ENCODE measurements at places on chromosomes 7 and 10. TPM values are rescaled to one million over a fixed set of nuclear protein-coding genes. Genes with fewer than 3 reads are reported as not detected.

GRCh38 chr10:106573106-106573505 is 591.4 kb downstream of the SORCS1 start:
- peak; percentile 31 for DNase-seq

- no peak for DNase-seq
Observed at GRCh38 chr7:69610374-69611084, 12.3 kb downstream of the AUTS2 start.

GRCh38 chr7:105493196-105493922 is 28.7 kb downstream of the PUS7 start:
- DNase-seq: no peak

DNA sequence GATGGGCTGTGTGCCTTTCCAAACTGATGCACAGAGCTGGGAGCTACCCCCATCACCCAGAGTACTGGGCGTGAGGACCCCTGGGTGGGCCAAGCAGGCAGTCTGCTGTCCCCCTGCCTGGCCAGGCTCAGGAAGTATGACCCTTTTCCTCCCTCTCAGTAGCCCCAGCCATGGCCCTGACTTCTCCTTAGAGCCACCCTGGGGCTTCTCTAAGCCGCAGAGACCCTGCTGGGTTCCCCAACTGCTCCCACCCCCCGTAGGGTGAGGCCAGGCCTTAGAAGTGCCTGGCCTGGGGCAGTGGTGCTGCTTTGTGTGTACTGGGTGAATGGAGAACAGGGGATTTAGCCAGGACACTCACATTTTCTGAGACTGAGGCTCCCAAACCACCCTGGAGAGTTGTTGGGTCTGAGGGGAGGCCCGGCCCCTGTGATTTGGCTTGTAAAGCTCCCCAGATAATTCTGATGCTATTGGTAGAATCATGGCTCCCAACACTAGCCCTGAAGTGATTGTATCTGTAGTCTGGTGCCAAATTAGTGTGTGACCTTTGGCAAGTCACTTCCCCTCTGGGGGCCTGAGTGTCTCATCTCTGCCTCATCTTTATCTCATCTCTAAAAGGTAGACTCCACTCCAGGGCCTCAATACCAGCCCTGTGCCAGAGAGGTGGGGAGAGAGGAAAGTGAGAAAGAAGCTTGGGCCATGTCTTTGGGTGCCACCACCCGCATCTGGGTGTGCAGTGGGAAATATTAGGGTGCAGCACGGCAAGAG is 99.7 kb upstream of the PPIF start:
- DNase-seq: no peak

DNA sequence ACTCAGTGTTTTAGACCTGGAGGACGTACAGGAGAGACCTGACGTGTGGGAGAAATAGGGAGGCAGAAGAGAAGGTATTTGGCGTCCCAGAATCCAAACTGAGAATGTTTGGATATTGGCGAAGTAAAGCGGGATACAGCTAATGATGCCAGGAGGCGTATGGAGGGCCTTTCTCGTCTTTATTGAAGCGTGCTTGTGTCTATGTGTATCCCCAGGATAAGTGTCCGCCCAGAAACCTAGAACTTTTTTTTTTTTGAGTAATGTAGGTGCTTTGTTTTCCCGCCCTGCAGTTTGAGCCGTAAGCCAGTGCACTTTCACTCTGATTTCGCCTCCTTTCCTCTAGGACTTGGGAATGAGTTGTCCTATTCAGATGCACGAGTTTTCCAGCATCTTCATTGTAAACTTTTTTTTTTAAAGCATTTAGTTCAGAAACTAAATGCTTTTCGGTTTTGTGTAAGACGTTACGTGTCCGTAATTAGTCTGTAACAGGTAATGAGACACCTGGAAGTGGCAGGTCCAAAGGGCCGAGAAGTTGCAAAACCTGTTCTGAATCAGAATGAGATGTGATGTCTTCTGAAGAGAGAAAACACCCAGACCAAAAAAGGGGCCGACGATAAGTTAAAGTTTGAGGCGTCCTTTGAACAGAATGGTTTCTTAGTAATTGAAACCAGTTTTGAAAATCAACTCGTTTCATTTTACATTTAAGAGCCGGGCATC is 746 bp downstream of the ARL5B start:
- peak; percentile 61 for DNase-seq

DNA sequence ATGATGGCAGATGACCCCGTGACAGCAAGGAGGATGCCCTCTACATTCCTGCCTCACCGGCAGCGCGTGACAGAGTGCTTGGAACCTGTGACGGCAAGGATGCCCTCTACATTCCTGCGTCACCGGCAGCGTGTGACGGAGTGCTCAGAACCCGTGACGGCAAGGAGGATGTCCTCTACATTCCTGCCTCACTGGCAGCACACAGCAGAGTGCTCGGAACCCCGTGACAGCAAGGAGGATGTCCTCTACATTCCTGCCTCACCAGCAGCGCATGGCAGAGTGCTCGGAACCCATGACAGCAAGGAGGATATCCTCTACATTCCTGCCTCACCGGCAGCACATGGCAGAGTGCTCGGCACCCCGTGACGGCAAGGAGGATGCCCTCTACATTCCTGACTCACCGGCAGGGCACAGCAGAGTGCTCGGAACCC is 231.0 kb downstream of the DIP2C start:
- DNase-seq: no peak

DNA sequence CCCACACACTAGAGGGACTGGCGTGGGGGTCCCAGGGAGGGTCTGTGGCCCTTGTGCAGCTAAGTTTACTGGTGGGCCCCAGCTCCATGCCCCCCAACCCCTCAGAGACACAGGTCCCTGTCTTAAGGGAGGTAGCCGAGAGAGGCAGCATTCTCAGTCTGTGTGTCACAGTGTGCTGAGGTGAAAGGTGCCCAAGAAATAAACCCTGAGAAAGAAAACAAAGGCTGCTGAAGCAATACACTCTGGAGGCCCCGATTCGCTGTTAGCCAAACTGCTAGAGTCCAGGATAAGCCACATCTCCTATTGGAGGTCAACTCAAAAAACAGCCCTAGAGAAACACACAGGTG is 28.6 kb upstream of the NDST2 start:
- DNase-seq: no peak

GRCh38 chr10:91587710-91588638 is 44.9 kb downstream of the PPP1R3C start:
- DNase-seq: peak; percentile 78

Gene MOGAT3
- 3.9 TPM for total RNA-seq

DNA sequence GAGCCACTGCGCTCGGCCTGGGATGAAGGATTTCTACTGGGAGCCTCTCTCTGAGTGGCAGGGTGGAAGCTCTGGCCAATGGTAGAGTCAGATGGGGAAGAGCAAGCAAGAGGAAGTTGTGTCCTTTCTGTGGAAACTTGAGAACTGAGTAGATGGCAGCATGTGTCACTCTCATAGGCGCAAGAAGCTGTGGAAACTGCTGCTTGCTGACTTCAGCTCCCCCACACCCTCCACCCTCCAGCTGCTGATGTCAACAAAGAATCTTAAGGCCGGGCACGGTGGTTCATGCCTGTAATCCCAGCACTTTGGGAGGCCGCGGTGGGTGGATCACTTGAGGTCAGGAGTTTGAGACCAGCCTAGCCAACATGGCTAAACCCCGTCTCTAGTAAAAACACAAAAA is 39.8 kb upstream of the SRGN start:
- DNase-seq: peak; percentile 55

Gene GDF2
- 1.7 TPM for total RNA-seq

Measured in umbilical cord (tissue), 2 donors.